Aorta (tissue), 5 donors: ENCODE measurements at places on chromosomes 3 and 15. TPM values are rescaled to one million over a fixed set of nuclear protein-coding genes. Genes with fewer than 3 reads are reported as not detected.

RNF7 gene
- total RNA-seq, result 76.3 TPM

DNA sequence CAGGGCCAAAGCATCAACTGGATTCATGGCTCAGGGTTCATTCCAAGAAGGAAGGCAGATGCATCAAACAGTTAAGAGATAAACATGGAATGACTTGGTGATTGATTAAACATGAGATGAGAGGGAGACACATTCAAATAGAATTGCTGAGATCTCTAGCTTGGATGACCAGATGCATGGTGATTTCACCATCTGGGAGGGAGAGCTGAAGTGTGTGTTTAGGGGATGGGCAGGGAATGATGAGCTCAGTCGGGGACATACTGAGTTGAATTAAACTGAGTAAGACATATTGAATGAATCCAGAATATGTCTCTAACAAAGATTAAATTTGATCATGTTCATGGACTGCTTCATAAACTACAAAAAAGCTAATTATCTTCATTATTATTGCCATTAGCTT is 35.5 kb downstream of the CADPS start:
- no peak for DNase-seq

VPS18 gene
- total RNA-seq, result 18.6 TPM

GRCh38 chr3:122727766-122728165 is 47.1 kb downstream of the PARP14 start:
- DNase-seq, result no peak

DNA sequence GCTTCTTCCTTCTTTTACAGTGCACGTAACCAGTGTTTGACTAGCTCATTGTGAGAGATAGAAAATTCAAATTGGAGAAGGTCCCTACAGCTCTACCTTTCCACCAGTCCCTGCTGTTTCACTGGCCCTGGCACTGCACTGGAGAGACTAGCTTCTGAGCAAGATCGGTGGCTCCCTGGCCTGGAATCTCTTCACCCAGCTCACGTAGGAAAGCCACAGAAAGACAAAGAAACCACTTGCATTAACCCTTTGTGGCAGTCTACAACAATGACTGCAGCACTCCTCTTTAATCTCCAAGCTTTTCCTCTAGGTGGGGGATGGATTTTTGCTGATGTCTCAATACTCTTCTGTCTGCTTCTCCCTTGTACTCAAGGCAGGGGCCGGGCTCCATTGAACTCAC is 155.9 kb downstream of the PEX5L start:
- no peak for DNase-seq

TNFAIP8L3 gene
- 48.4 TPM for total RNA-seq

- DNase-seq, result peak; percentile 78
These were observed 5.1 kb downstream of the DUOX1 start for GRCh38 chr15:45134682-45135604.

TF gene
- total RNA-seq, result 7.4 TPM

- no peak for DNase-seq
These were observed 76.2 kb upstream of the OXTR start for GRCh38 chr3:8845641-8846040.

- DNase-seq, result peak; percentile 36
These were observed 45.0 kb downstream of the ESYT3 start for GRCh38 chr3:138479438-138479863.

DNA sequence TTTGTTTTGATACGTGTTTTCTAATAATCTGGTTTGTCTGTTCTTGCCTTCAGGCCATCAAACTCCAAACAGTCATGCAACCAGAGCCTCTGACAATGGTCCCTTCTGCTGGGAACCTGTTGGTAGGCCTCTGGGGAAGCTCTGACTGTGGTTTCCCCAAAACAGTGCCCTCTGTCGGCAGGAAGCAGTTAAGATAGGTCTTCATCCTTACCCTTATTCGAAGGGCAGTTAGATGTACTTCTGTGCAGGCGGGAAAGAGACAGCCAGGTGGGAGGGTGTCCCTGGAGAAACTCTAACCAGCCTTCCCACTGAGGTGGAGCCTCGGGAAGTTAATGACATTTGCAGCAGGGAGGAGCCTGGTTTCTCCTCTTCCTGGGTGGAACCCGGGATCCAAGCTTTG is 81.6 kb upstream of the CHMP2B start:
- no peak for DNase-seq
